ENCODE measurements at places on chromosomes 13 and 19. TPM values are rescaled to one million over a fixed set of nuclear protein-coding genes. Genes with fewer than 3 reads are reported as not detected.
A peak's percentile ranks its signal among the peaks of the same experiment; 100 is the strongest.

Gene MBNL2
- 79.5 TPM for total RNA-seq

Gene HIF3A
- total RNA-seq = not detected

Gene SIGLECL1
- not detected for total RNA-seq

Gene COX7A1
- 8.4 TPM for total RNA-seq

- no peaks in the 10 kb centered on the region for H3K36me3 ChIP-seq
- no peak overlapping the region for H3K27ac ChIP-seq
- peaks cover 26% of the 10 kb centered on the region for H3K4me1 ChIP-seq
- peak; percentile 56 for DNase-seq
- H3K27me3 ChIP-seq = no peaks in the 10 kb centered on the region
- no peak overlapping the region for H3K4me3 ChIP-seq
Observed at GRCh38 chr13:97328222-97328790, 105.7 kb upstream of the RAP2A start.

GRCh38 chr19:46692918-46693722, 23.8 kb downstream of the PRKD2 start:
- peak; percentile 21 for DNase-seq
- H3K27ac ChIP-seq = no peak overlapping the region
- H3K36me3 ChIP-seq = peaks cover 42% of the 10 kb centered on the region
